ENCODE measurements at places on chromosomes 4 and X.

GRCh38 chr4:37040816-37041215 is 203.7 kb upstream of the NWD2 start:
- H3K27me3 ChIP-seq, result no peaks in the 10 kb centered on the region
- no peak overlapping the region for H3K27ac ChIP-seq
- no peak for ATAC-seq

DNA sequence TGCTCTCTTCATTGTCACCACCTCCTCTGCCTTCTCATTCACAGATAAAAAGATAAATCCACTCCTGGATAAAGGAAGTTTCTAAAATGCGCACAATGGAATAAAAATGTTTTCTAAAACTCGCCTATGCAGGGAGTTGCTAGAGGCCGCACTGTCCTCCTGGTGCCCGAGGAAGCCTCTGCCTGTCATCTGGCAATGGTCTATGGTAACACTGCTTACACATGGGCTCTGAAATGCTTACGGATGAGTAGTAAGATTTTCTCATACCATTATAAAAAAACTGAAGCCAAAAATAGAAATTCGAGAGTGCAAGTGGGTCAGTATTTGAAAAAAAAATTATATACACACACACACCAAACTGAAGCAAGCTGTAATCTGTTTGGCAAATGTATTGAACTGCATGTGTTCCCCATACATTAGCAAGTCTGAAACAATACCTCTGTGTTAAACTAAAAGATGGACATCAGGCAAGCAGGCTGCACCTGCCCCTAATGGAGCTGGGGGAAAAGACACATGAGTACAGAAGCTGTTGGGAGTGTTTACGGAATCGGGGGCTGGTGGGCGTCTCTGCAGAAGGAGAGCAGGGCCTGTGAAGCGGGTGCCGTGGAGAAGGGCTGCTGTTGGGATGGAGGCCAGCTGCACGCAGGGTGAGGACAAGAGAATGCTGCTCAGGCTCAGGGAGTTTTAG is 103.3 kb upstream of the FAT1 start:
- ATAC-seq, result no peak
- no peaks in the 10 kb centered on the region for H3K36me3 ChIP-seq
- H3K4me3 ChIP-seq, result no peak overlapping the region
- no peak overlapping the region for H3K27ac ChIP-seq
- no peaks in the 10 kb centered on the region for H3K4me1 ChIP-seq

GRCh38 chrX:13825178-13825762 is 8.4 kb upstream of the GPM6B start:
- H3K27me3 ChIP-seq, result peaks cover 24% of the 10 kb centered on the region
- H3K36me3 ChIP-seq, result no peaks in the 10 kb centered on the region
- H3K27ac ChIP-seq, result no peak overlapping the region
- no peak for ATAC-seq

GRCh38 chr4:5079581-5079980 is 28.3 kb downstream of the STK32B start:
- H3K4me1 ChIP-seq, result no peaks in the 10 kb centered on the region
- H3K4me3 ChIP-seq, result no peak overlapping the region
- peaks cover 8% of the 10 kb centered on the region for H3K27me3 ChIP-seq
- H3K36me3 ChIP-seq, result peaks cover 5% of the 10 kb centered on the region

DNA sequence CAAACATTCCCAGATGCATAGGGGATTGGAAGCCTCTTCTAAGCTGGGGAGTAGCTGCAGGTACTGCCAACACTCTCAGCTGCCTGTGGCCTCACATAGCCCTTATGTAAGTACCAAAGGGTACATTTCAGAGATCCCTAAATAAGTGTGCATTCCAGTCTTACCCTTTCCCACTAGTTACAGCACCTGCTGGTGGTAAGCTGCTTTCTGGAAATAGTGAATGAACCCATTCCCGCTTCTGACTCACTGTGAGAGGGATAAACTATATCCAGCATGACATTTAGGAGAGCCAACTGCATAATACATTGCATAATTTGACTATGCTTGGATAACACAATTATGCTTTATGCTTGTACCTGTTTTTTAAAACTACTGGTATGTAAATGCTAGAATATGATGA is 149.0 kb downstream of the FAM13A start:
- no peaks in the 10 kb centered on the region for H3K36me3 ChIP-seq
- no peaks in the 10 kb centered on the region for H3K27me3 ChIP-seq
- H3K4me1 ChIP-seq, result no peaks in the 10 kb centered on the region
- H3K27ac ChIP-seq, result no peak overlapping the region
- no peak for ATAC-seq

Measured in stimulated activated memory B cell treated with anti-CD40 and anti-IgM and Interleukin-4, amounts not matched to agents 10 μg/mL and 1 μg/mL and 100 μg/mL, for 72 hours (primary cell).